Activated CD8-positive, alpha-beta memory T cell treated with anti-CD3 and anti-CD28 coated beads for 1 hour (primary cell): ENCODE measurements at places on chromosomes 3 and 15.

- DNase-seq, result no peak
Observed at GRCh38 chr15:40957581-40958051, 4.3 kb downstream of the CHAC1 start.

GRCh38 chr3:168678730-168679129 lies 583.0 kb upstream of the GOLIM4 start:
- DNase-seq, result no peak

DNA sequence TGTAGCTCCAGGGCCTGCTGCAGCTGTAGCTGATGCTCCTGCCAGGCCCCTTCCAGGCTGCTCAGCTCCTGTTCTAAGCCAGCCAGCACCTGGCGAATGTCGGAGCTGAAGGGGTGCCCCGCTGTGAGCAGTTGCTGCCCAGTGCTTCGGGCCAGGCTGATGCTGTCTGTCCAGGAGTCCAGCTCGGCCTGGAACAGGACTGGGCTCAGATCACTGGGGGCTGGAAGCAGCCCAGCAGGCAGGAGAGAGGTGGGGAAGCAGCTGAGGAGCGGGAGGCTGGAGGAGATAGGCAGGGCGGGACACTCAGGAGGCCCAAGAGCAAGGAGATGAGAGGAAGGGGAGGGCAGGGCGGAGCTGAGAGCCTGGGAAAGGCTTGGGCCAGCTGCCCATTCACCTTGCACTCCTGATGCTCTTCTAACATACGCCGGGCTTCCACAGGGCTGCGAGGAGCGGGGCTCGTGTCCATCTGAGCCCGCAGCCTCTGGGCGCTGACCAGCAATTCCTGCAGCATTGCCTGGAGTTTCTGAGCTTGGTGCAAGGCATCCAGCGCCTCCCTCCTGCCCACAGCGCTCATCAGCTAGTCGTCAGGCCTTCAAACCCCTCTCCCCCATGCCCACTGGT lies 23.2 kb downstream of the PLA2G4B start:
- DNase-seq, result no peak

GRCh38 chr3:141012571-141012970 lies 38.6 kb upstream of the SPSB4 start:
- no peak for DNase-seq

DNA sequence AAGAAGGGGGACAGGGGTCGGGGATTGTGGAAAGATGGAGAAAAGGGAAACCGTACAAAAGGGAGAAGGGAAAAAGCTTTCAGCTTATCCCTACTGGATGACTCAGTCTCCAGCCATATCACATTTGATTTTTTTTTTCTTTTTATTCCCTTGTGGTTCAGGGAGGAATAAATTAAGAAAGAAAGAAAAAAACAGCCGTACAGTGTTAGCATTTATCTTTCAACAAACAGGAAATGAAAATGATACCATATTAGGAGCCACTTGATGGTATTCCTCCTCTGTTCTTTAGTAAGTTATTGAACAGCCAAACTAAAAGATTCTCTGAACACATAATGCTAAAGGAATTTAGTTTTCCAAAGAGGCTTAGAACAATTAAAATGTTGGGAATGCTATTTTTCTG lies 594.4 kb downstream of the FOXP1 start:
- DNase-seq, result no peak

- no peak for DNase-seq
Observed at GRCh38 chr3:60225848-60226247, 1025.4 kb downstream of the FHIT start.

DNA sequence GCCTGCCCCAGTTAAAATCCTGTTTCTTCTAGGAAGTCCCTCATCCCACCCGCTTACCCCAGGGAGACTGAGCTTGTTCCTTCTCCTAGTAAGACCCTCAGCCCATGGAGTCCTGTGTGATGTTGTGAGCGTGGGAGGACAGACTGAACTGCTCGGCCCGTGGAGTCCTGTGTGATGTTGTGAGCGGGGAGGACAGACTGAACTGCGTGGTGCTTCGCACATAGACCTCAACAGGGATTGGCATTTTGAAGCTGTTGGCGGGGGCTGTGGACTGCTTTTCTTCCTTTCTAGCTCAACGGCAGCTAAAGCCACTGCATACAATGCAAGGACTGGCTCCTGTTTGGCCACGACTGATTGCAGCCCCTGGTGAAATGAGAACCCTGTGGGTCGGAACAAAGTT lies 1.6 kb upstream of the SPTBN5 start:
- no peak for DNase-seq

DNA sequence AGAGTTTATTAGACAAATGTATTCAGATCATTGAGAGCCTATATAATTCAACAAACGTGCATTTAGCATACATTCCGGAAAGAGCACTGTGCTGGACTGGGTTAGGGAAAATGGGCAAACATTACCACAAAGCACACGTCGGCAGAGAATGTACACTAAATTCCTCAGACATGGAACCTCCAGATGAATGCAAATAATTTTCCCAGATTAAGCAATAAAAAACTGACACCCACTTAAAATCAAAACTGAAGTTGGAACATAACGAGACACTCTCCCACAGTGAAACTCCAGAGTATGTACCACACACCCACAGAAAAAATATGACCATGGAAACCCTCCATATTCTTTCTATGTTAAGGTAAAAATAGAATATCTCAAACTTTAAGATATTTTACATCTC lies 4.8 kb downstream of the SECISBP2L start:
- no peak for DNase-seq

DNA sequence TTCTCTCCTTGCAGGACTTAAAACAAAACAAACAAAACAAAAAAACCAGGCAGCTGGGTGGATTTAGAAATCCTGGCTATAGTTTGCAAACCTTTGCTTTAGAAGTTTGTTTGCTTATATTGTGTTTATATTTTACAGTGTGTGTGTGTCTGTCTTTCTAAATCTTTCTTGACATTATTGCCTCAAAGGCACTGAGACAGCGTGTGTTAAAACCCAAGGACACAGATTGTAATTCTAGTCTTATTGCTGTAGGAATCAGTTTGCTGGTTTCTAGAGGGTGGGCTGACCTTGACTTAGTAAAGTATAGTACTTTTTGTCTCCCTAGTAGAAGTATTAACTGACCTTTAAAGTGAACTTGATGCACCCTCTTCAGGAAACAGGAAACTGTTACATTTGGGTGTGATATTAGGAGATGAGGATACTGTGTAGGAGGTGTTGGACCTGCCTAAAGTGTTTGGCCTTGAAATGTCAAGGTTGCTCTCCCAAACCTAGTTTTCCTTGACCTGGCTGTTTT lies 71.0 kb downstream of the TCF12 start:
- no peak for DNase-seq

DNA sequence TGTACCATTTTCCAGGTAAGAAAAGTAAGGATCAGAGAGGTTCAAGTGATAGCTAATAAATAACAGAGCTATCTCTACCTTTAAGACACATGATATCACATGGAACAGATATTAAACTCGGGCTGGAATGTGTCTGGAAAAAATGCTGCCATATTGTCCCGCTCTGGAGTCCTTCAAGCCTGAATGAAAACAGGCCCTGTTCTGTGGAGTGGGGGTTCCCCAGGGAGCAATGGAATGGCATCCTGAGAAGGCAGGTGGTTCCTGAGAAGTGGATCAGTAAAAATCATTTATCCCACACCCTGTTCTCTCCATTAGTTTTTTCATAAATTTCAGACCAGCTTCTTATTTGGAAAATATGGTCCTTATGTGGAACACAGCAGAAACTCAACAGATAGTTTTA lies 57.3 kb upstream of the PRTG start:
- DNase-seq, result no peak

DNA sequence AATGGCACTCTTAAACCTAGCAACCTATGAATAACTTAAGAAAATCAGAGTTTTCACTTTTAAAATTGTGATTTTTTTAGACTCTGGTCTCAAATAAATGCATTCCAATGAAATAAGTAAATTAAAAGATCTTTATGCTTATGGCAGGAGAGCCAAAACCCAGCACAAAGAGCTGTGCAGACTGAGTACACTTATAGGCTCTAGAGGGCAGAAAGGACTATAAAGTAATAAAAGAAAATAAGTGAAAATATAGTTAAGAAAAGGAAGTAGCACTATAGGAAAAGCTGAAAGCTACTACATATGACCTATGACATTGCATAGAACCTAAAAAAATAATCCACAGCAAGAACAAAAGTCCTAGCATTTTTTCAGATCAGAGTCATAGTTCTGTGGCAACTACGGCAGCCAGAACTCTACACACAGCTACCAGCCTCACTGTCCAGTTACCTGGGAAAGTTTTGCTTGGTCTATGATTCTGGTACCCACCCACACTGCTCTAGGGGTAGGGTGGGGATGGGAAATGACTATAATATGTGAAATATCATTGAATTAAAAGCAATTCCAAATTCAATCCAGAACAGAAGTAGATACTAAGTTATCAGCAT lies 30.5 kb downstream of the CLASP2 start:
- no peak for DNase-seq

DNA sequence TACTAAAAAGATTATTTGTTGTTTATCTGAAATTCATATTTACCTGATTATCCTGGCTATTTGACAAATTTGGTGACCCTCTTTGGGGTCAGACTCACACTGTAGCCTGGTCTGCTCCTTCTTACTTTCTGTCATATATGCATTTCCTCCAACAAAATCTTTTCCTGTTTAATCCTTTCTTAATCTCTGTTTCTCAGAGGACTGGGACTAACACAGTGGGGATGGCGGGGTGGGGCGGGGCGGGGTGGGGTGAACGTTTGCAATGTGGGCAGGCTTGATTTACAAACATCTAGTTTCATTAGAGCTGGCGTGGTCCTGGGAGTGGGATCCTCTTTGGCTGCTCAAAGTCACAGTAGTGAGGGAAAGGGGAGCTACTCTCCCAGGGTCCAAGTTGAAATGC lies 35.3 kb upstream of the CDCP1 start:
- no peak for DNase-seq
